ENCODE measurements at places on chromosomes 3 and 15. TPM values are rescaled to one million over a fixed set of nuclear protein-coding genes. Genes with fewer than 3 reads are reported as not detected.

Gene CPLX3
- total RNA-seq = 0.49 TPM

Gene KIF23
- 4.7 TPM for total RNA-seq

Gene RBMS3
- 7.6 TPM for total RNA-seq

Gene ZMYND10
- 5.9 TPM for total RNA-seq

Gene PCNP
- 95.4 TPM for total RNA-seq

Gene BCL6
- 14.0 TPM for total RNA-seq

Measured in temporal lobe (tissue), 4 donors.